HepG2 (cell line): ENCODE measurements at places on chromosomes 4 and X.

DNA sequence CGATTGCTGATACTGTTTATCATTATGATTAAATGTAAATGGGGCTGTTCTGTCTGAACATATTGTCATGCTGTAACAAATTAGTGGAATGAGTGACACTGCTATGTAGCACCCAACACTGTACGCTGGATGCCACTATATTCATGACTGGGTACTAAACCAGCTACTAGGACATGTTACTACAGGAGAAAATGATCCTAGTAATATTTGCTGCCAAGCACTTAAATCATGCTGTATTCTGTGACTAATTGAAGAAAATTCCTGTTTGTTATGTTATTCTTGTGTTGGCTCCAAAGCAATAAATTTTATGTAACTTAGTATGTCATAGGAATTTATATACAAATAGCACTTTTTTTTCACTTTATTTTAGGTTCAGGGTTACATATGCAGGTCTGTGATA is 804.2 kb downstream of the CENPC start:
- DNase-seq, result no peak

- no peak for DNase-seq
These were observed 18.5 kb downstream of the CC2D2A start for GRCh38 chr4:15488136-15488535.

- DNase-seq, result no peak
These were observed 5.1 kb upstream of the CXCL9 start for GRCh38 chr4:76012388-76012801.

DNA sequence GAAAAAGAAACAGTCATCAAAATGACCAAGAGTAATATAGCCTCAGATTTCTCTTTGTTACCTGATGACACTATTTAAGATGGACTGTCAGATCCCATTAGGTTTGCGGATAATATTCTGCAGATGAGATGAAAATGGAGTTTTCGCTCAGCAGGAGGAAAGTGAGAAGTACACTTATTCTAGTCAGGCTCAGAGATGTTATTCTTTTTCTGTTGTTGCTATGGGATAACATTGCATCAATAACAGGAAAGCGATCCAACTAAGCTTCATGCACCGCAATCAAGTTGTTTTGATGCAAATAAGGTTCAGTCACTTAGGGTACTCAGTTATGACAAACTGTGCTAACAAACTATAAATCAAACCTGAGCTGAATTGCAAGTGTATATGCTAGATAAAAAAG is 415.0 kb downstream of the CCSER1 start:
- DNase-seq, result no peak

DNA sequence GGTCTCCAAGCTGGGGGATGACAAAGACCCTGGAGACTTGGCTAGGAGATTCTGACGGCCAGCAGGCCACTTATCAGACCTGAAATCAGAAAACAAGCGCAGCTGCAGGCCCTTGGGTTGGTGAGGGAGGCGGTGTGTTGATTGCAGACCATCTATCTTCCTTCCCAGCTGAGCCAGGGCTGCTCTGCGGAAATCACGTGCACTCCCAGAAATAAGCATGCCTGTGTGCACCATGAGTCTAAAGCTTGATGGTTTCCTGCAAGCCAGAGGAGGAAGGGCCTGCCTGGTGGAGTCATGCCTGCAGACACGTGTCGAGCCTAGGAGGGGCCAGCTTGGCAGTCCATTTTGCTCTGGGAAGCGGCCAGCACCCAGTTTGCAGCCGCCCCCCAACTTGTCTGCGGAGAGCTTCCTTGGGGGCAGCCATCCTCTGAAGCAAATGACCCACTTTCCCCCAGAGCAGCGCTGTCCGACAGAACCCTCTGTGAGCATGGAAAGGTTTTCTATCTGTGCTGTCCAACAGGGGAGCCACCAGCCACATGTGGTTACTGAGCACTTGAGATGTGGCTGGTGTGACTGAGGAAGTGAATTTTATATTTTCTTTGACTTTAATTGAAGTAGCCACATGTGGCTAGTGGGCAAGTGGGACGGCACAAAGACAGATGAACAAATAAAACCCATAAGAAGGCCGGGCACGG is 175.7 kb upstream of the BCOR start:
- no peak for DNase-seq

DNA sequence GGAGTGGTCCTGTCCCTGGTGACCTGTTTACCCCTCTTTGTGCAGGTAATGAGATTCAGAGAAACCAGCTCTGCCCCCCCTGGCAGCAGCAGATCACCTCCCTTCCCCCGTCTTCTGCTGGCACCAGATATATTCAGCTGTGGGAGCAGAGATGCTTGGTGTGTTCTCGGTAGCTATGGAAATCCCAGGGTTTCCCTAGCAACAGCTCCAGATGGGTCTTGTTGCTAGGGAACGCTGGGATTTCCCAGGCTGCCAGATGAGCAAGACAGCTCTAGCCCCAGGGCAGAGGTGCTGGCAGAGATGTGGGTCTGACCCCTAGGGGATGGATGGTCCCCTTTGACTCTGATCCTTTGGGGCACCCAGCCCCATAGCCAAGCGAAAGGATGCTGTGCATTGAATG is 20.2 kb downstream of the CETN2 start:
- no peak for DNase-seq

DNA sequence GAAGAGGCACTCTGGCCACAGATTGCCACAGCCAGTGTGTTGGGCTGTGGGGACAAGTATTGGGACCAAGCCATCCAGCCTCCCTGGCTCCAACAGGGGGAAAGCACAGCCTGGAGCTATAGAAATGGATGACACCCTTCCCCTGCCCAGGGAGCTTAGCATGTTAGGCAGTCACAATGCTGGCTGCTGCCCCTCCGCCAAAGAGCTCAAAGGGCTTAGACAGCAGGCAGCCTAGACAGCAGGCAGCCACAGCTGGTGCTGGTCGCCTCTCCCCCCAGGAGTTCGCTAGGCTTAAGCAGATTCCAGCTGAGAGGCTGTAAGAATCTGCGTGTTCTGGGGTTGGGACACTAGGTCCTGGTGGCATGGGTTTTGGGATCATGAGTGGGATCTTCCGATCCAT is 94.5 kb upstream of the MXRA5 start:
- DNase-seq, result no peak

DNA sequence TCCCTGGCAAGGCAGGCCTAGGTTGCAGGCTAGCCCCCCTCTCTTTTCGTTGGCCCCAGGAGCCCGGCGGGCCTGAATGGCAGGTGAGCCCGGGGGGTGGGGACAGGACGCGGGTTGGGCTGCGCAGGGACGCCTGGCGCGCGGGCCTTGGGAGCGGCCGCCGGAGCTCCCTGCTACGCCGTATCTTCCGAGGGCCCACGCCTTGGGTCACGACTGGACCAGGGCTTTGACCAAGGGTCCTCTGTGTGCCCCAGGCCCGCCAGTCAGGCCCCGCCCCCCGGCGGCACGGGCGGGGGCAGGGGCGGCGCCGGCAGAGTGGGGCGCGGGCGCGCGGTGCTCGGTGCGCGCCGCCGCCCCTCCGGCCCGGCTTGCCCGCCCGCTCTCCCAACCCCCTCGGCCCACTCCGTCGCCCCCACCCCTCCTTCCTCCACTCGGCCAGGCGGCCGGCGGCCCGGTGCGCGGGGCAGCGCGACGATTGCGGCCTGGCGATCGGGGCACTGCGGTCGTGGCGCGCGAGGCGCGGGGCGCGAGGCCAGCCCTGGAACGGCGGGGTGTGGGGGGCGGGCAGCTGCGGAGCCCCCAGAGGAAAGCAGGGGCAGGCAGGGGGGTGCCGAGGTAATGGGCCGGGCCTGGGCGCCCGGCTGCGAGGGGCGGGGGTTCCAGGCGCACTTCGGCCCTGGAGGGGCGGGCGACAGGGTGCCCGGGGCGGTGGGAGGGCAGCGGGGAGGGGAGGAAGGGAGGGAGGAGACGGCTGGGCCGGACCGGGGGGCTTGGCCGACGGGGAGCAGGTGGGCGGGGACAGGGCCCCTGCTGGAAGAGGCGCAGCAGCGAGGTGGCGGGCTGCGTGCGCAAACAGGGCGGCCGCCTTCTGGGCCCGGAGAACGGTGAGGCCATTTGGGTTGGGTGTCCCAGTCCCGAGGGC is at the start of gene PRRG3:
TSS of gene PRRG3 (plus strand) at position 798 of the 922 bp plus-strand sequence. CDS start 3,357 bp downstream, outside the sequence.
- no peak for DNase-seq

- DNase-seq, result no peak
These were observed 1.0 kb downstream of the SLC10A6 start for GRCh38 chr4:86848136-86848535.

- no peak for DNase-seq
These were observed 121.4 kb upstream of the GATB start for GRCh38 chr4:151882072-151882803.

DNA sequence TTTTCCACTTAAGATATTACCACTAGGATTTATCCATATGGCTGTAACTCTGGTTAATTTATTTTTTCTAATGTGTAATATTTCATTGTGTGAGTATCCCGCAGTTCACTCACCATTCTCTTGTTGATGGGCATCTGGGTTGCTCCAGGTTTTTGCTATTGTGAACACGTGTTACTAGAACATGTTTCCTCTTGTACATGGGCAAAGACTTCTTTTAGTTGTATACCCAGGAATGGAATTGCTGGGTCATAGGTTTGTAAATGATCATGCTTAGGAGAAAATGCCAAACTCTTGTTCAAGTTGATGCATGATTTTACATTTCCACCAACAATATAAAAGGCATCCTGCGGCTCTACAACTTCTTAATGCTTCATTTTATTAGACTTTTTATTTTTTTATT is 26.8 kb downstream of the SYNPO2 start:
- DNase-seq, result no peak

DNA sequence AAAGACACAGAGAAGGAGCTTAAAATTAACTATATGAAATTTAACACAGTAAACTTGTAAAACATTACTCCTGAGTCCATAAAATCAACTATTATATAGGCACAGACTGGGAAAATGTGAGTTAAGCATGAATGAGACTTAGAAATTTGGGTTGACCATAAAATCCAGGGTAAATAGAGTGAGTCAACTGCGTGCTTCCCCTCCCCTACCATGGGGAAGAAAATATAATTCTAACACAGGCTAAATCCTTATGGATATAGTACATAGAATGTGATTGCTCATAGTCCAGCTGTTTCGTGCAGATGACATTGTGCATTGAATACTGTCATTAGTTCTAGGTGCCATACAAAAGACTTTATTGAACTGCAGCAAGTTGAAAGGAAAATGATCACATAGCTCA is 42.2 kb downstream of the KLHL5 start:
- no peak for DNase-seq

DNA sequence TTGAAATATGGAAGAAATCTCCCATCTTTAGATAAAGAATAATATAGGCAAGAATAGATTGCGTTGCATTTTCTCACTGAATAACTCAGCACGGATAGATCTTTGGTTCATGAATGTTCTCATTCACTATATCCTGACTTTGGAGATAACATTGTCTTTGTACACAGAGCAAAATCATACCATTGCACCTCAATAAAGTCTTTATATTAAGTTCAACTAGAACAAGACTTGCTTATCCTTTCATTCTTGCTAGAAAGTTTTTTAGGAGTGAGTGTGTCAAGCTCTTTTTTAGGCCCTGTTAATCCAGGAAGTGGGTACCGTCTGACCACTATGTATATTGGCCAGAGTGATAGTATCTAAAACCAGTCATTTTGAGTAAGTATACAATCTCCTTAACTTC is 658.7 kb downstream of the FSTL5 start:
- DNase-seq, result no peak

GRCh38 chr4:153152501-153153338 is 51.5 kb upstream of the TRIM2 start:
- no peak for DNase-seq

DNA sequence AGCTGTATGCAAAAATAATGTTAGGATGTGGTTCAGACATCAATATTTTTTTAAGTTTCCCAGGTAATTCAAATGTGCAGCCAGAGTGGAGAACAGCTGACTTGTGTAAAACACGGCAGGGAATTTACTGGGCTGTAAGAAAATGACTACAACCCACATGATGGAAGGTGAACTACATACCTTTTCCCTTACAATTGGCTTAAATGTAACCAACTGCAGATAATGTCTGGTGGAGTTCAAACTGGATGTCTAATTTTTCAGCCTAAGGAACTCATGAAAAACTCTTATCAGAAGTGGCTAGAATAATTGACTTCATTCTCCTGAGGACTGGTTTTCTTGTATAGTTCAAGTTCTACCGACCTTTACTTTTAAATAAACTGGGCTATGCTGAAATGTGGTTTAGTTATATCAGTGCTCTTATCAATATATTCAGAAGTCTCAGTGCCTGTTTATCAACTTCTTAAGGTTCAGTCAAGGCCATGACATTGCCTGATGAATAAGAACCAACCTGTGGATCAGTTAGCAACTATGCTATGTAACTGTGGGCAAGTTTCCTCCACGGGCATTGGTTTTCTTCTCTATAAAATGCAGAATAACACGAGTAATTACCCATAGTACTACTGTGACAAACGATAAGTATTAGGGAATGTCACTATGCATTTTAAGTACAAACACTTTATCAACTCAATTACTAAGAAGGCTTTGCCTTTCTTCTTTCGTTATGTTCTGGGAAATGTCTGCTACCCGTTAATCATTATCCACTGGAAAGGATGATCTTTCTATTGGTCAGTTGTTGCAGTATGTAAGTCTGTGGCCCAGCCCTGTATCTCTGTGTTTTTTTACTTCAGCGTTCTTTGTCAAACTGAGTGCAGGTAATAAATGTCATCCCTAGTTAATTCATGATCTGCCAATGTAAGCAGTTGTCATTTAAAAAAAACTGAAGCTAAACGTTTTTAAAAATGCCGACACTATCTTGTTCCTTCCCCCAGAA is 181.6 kb downstream of the PCDH7 start:
- DNase-seq, result no peak

- no peak for DNase-seq
These were observed 49.5 kb downstream of the STAP1 start for GRCh38 chr4:67608027-67608426.

- no peak for DNase-seq
These were observed 9.9 kb upstream of the CT47C1 start for GRCh38 chrX:119062750-119063374.

DNA sequence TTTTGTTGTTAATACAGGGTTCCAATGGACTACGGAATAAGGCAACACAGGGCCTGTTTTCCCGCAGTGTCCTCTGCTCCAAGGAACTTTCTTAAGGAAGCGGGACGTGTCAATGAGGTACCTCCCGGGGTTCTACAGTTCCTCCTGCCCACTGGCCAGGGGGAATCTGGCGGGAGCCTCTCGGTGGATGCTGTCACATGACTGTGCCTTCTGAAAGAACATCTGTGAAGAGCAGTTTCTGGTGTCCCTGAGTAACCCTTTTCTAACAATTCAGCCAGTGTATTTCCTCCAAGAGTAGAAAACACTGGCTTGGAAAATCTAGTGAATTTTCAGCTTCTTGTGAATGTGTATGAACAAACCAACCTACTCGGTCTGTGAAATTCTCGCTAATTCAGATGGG is 32.7 kb downstream of the MFAP3L start:
- DNase-seq, result no peak

DNA sequence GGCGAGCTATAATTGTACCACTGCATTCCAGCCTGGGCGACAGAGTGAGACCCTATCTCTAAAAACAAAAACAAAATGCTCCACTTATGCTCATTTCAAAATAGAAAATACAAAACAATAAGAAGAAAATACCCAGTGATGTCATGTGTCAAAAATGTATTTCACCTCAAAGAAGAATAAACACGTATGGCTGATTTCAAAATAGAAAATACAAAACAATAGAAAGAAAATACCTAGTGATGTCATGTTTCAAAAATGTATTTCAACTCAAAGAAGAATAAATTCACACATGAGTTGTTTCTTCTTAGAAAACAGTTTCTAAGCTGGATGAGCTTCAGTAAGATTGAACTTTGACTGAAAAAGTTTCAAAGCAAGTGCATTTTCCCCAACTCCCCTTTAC is 20.3 kb upstream of the PDCL2 start:
- DNase-seq, result no peak
